ENCODE measurements at places on chromosomes 11 and 22.

GRCh38 chr11:117855186-117855845 lies 21.1 kb downstream of the FXYD6 start:
- no peak for DNase-seq

GRCh38 chr11:45982656-45983470 lies 60.4 kb downstream of the LARGE2 start:
- DNase-seq = no peak

DNA sequence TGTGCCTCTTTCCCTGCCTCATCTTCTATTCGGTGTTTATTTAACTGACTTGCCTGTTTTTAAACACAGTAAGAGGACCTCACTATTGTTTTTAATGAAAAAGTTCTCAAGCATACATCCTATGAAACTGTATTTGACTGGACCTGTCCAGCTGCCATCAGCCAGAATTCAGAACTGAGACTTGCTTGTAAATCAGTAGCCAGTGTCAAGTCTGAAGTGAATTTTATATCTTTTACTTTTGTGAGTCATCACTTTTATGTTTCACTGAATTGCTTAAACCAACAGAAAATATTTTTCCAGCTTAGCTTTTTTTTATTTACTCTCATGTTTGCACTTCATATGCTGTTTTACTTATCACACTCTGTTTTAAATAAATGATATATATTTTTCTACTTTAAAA lies 88.3 kb downstream of the LUZP2 start:
- DNase-seq = no peak

GRCh38 chr22:17115236-17115635 lies 5.9 kb downstream of the TMEM121B start:
- DNase-seq = no peak

DNA sequence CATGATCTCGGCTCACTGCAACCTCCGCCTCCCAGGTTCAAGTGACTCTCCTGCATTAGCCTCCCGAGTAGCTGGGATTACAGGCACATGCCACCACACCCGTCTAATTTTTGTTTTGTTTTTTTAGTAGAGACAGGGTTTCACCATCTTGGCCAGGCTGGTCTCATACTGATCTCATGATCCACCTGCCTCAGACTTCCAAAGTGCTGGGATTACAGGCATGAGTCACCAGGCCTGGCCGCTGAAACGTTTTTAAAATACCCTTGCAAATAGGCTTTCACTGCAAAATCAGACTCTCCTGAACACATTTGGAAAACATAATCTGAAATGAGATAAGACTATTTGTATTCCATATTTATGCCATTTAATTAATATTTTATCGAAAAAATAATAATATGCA lies 826.1 kb upstream of the CNTN5 start:
- DNase-seq = no peak

- DNase-seq = no peak
These were observed 251.7 kb downstream of the GRM5 start for GRCh38 chr11:88814076-88814475.

- DNase-seq = no peak
These were observed 35.6 kb downstream of the AMPD3 start for GRCh38 chr11:10490398-10491241.

DNA sequence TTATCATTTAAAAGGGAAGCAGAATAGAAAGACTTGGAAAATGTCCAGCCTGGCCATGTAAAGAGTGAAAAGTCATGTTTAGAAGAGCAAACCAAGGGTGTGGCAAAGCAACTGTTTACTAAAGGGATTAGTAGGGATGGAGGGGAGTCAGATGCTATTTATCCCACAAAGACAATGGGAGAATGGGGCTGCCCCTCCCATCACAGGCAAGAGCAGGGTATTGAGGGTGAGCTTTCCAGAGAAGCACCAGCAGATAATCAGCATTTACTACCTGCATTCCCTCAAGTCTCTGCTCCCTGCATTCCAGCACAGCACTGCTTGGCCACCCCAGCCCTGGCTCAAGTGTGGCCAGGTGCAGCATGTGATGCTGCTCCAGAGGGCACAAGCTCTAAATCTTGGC lies 18.5 kb upstream of the QSER1 start:
- DNase-seq = no peak

- DNase-seq = no peak
These were observed 70.2 kb downstream of the ZBTB16 start for GRCh38 chr11:114129699-114130098.

- DNase-seq = no peak
These were observed 100.5 kb upstream of the RRM1 start for GRCh38 chr11:3994030-3994640.

- no peak for DNase-seq
These were observed 4.4 kb downstream of the CTSD start for GRCh38 chr11:1759151-1759850.

- no peak for DNase-seq
These were observed 5.2 kb upstream of the GCAT start for GRCh38 chr22:37802310-37803194.

DNA sequence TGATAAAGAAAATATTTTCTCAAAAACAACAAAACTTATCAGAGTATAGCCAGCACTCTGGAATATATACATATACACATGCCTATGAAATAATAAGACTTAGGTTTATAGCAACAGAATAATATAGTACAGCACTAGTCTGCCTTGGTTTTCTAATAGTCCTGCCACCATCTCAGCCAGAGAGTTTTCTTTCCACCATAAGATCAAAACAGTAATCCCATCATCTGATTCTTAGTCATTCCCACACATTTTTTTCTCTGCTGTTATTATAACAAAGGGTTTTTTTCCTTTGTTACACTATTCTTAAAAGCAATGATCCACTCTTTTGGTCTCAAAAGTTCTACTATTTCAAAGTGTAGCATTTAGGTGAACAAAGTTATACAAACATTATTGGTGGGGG lies 15.1 kb downstream of the MTMR2 start:
- no peak for DNase-seq

GRCh38 chr11:62516736-62517371 lies 29.8 kb downstream of the AHNAK start:
- DNase-seq = no peak

Measured in T-helper 17 cell (primary cell).